GM04503 (cell line): ENCODE measurements at places on chromosomes 1 and 21.

DNA sequence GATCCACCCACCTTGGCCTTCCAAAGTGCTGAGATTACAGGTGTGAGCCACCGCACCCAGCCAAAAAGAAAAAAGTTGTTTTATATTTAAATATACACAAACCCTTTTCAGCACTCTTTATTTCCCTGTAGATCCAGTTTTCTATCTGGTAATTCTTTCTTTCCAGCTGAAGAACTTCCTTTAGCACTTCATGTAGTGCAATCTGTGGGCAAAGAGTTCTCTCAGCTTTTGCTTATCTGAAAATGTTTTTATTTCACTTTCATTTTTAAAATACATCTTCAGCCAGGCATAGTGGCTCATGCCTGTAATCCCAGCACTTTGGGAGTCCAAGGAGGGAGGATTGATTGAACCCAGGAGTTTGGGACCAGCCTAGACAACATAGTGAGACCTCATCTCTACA is 28.5 kb upstream of the HYI start:
- DNase-seq, result no peak

GRCh38 chr1:218274511-218274910 is 10.6 kb upstream of the RRP15 start:
- no peak for DNase-seq

DNA sequence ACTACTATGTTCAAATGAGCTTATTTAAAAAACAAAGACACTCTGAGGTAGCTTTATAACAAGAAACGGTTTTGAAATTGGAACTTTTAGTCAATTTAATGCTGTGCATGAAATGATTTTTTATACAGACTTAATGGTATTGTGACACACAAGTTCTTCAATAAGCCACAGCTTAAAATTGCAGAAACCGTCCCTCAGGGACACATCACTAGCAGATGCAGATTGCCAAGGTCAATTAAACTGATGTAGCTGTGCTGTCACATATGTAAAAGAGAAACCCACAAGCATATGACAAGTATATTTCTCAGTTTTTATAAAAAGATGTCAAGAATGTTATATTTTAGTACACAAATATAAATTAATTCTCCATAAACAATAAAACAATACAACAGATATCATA is 366.9 kb downstream of the DPYD start:
- DNase-seq, result no peak

DNA sequence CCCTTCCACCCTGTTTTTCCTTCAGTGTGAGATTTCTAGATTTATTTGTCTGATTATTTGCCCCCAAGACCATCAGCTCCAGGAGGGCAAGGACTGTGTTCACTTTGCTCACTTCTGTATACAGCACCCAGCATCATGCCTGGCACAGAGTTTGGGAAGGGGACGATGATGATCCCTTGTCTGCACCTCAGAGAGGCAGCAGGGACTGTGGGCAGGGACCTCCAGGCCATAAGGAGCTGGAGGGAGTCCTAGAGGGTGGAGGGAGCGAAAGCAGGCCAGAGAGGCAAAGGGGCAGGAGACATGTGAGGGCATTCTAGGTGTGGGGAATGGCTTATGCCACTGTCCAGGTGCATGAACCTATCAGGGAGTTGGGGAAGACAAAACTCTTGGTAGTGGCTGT is 32.8 kb downstream of the H3-3A start:
- DNase-seq, result no peak

DNA sequence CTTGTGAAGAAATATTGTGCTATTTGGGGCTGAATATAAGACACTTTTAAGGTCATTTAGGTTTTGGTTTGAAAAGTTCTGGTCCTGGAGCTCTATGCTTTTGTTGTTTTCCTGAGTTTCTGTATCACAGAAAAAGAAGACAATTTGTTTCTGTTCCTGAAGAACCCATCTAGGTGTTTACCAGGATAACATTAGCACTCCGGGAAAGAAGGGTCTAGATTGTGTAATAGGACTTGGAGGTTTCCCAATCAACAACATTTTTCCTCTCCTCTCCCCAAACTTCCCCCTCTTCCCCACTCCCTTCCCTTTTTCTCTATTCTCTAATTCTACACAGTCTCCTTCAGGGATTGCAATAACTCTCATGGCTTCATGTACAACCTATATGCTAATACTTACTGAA is 78.7 kb downstream of the PTPRC start:
- no peak for DNase-seq

GRCh38 chr1:162213281-162213912 is 143.9 kb downstream of the NOS1AP start:
- no peak for DNase-seq

DNA sequence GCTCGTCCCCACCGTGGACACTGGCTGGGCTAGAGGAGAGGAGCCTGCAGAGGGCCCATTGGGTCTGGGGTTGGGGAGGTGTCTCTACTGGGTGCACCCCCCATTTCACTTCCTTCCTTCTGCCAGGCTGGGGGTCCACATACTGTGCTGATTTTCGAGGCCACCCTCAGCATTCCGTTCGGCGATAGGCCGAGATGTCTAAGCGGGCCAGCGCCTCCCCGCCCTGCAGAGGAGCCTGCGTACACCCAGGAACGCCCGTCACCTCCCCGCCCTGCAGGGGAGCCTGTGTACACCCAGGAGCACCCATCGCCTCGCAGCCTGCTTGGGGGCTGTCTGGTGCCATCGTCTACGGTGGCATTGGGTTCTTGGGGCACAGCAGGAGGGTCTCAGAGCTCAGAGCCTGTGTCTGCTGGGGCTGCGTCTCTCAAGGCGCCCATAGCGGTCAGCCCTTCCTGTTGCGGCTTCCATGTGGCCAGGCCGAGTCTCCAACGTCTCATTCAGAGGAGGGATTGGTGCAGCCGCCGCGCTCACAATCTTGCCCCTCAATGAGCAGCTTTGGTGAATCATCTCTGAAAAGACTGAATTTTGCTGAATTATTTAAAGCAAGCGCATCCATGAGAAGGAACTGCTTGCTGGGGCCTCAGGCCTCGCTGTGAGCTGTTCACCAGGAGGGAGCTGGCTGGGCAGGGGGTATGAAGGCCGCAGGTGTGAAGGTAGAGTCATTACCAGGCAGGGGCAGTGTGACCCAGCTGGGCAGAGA is 30.7 kb upstream of the AGPAT3 start:
- DNase-seq, result no peak

GRCh38 chr1:208820580-208821212 is 576.5 kb upstream of the PLXNA2 start:
- no peak for DNase-seq

DNA sequence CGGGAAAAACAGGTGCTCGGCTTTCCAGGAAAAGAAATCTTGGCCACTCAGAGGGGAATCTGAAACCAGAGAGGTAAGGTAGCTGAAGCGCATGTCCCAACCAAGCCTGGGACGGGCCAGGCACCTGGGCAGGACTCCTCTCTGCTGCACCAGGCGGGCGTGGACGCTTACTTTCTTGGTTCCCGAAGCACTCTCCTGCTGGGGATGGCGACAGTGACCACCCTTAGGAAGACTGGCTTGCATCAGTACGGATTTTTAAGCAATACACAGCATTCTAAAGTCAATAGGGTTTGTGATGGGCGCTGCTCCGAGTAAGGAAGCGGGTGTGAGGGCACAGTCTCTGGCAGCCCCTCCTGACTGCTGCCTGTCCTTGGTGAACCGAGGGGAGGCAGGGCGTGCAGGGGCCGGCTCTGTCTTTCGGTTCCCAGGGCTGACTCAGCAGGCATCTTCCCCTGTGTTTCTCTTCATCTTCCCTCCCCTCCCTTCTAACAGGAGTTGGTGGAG is 74.9 kb upstream of the ANGPTL1 start:
- no peak for DNase-seq

GRCh38 chr1:227320476-227320875 is 2.2 kb upstream of the CDC42BPA start:
- no peak for DNase-seq

- DNase-seq, result no peak
Measured at GRCh38 chr1:51912881-51913280, 34.4 kb upstream of the NRDC start.

DNA sequence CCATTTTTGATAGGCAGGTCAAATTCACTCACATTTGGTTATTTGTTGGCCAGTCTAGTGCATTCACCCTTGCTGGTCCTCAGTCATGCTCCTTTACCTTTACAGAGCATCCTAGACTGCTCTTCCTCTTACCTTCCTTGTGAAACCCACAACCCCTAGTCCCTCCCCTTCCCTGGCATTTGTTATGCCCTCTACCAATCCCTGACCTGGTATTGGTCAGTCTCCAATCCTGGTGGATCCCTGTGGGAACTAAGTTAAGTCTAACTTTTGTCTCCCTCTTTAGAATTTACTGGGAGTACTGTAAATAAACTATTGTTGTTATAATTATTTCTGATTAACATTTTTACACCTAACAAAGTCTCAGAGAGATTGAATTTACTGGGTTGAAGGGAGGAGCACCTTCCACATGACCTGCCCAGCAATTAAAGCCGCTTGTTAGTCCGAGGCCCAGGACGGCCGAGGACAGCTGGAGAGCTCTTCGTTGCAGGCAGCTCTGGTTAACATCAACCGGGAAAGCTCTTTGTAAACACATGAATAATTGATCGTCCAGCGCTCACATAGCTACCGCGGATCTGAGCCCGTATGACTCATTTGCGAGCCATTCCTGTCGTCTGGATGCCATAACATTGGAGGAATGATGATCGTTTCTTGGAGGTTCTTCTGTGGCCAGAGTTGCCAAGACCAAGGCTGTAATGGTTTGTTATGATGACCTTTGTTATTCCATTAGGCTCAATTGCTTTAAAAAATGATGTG is 31.9 kb downstream of the MTARC1 start:
- peak; percentile 96 for DNase-seq

DNA sequence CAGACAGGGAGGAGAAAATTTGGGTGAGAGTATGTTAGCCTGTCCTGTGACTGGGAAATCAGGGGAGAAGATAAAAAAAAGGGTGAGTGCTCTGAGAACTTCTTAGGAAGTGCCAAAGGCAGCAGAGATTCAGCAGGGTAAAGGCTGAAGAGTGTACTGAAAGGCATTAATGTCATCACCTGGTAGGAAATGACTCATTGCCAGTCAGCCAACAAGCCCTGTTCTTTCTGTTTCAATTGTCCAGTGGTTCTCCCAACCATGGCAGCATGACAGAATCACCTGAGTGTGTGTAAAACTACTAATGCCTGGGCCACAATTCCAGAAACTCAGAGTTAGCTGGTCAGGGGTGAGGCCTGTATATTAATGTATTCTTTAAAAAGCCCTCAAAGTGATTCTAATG is 83.5 kb downstream of the INTS7 start:
- DNase-seq, result no peak

DNA sequence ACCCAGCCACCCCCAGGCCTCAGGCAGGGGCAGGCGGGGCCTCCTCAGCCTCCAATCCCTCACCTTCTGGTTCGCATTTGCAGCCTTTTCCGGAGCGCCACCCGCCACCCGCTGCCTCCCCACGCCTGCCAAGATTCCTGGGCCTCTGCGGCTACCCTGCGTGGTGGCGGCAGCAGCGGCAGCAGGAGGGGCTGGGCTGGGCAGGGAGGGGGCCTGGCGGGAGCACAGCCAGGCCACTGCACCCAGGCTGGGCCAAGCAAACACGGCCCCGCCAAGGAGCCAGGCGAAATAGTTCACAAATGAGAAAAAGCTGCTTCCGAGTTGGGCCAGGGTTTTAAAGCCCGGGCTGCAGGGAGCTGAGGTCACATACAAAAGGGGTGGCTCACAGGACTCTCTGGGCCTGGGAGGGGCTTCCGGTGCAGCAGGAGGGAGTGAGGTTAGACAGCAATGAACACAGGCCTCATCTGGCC is 9.8 kb downstream of the COL8A2 start:
- peak; percentile 79 for DNase-seq

GRCh38 chr1:30106125-30106524 is 617.3 kb downstream of the MATN1 start:
- DNase-seq, result no peak

- no peak for DNase-seq
Measured at GRCh38 chr1:110487726-110488125, 31.2 kb downstream of the KCNA10 start.

DNA sequence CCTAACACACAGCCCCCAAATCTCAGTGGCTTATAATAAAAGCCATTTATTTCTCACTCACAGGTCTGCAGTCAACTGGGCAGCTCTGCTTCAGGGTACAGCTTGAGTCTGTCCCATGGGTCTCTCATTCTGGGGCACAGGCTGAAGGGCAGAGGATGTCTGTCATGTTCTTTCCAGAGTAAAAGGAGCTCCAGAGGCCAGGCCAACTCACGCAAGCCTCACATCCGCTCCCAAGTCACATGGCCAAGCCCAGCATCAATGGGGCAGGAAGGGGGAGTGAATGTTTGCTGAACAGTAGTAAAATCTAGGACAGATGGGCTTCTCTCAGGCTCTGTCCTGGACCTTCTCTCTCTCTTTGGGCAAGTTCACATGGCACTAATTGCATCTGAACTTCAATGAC is 7.1 kb upstream of the SSBP3 start:
- DNase-seq, result peak; percentile 31

DNA sequence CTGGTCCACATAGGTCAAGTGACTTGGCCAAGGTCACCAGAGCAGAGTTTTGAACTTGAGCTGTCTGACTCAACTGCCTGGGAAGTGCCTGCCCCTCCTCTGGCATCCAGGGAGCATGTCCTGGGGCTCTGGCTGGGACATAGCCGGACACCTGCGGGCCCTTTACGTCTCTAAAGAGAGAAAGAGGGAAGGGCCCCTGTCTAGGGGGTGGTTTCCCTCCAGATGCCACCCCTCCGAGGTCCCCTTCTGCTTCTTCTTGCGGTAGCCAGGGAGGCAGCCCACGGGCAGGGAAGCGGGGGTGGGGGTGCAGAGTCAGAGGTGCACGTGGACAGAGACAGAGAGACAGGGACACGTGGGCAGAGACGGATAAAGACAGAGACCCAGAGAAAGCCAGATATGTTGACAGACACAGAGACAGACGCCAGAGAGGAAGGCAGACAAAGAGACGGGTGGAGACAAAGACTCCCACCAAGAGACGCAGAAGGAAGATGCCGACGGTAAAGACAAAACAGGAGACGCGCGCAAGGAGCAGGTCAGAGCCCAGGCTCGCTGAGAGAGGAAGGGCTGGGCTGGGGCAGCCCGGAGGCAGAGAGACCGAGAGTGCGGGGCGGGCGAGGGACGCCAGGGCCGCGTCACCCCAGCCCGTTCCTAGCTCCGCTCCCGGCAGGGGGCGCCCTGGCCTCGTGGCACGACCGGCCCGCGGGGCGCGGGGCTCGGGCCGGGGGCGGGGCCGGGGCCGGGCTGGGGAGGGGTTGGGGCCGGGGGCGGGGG is 458 bp upstream of the ALPL start:
- DNase-seq, result no peak

DNA sequence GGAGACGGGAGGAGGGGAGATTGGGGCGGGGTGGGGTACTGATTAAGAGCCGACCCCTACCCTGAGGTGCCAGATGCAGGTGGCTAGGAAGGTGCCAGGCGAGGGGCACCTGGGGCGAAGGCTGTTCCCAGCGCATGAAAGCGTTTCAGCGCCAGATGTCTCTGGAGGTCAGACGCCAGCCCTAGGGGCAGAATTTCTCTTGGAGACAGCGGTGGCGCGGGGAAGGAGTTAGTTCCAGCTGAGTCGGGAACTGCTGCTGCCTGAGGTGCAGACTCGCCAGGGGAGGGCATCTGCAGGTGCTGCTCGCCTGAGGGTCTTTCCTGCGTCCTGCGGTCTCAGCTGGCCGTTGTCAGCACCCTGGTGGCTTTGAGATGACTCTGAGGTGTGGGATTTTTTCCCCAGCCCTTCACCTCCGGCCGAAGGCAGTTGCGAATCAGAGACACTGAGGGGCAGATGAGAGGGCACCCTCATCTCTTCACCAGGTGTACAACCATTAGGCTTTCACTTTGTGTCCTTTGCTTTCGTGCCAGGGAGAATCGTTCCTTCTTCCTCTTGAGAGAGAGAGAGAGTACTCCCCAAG is 539 bp downstream of the CGN start:
- DNase-seq, result no peak
